Stimulated activated CD4-positive, alpha-beta T cell treated with anti-CD3 and anti-CD28 coated beads, Interleukin-4, amount 100 ng/mL, for 48 hours (primary cell): ENCODE measurements at places on chromosomes 11 and 22.
A peak's percentile ranks its signal among the peaks of the same experiment; 100 is the strongest.

GRCh38 chr11:104094576-104094975 is 58.1 kb downstream of the DDI1 start:
- DNase-seq = no peak

DNA sequence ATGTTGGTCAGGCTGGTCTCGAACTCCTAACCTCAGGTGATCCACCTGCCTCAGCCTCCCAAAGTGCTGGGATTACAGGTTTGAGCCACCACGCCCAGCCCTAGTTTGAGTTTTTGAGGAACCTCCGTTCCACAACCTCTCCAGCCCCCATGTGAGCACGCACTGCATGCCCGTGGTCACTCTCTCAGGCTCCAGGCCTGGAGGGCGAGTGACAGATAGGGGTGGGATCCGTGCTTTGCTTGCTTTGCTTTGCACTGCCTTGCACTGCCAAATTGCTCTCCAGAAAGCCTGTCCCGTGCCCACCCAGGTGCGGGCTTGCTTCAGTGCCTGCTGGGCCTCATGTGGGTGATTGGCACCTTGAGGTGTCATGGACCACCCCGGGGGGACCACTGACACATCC is 29.9 kb downstream of the FGF4 start:
- DNase-seq = no peak

DNA sequence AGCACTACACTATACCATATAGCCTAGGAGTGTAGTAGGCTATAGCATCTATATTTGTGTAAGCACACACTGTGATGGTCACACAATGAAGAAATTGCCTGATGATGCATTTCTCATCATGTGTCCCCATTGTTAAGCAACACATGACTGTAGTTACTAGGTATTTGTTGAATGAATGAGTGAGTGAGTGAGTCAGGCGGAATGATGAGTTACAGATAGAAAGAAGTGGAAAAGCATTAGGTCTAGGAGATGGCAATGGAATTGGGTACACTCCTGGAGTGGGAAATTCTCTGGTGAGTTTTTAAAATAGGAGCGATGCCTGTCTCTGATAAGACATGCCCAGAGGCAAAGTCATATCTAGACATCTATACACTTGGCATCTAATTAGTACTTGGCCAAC is 160.5 kb upstream of the TBCEL start:
- DNase-seq = no peak

- DNase-seq = no peak
Measured at GRCh38 chr22:33726294-33726734, 194.0 kb downstream of the LARGE1 start.

DNA sequence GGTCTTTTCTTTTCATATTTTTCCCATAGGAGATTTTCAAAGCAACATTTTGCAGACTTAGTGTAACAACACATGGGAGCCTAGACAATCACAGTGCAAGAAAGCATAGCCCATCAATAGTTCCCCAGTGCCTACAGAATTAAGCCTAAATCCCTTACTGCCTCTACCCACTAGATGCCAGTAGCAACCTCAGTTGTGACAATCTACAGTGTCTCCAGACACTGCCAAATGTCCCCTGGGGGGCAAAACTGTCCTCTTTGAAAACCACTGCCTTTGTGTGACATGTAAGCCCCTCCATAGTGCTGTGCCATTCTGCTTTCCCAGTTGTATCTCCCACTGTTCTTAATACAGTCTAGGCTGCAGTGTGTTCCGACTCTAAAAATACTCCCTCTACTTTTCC is 1329.0 kb downstream of the LRRC4C start:
- no peak for DNase-seq

GRCh38 chr11:58621586-58622262 is 741 bp upstream of the CNTF start:
- DNase-seq = no peak

DNA sequence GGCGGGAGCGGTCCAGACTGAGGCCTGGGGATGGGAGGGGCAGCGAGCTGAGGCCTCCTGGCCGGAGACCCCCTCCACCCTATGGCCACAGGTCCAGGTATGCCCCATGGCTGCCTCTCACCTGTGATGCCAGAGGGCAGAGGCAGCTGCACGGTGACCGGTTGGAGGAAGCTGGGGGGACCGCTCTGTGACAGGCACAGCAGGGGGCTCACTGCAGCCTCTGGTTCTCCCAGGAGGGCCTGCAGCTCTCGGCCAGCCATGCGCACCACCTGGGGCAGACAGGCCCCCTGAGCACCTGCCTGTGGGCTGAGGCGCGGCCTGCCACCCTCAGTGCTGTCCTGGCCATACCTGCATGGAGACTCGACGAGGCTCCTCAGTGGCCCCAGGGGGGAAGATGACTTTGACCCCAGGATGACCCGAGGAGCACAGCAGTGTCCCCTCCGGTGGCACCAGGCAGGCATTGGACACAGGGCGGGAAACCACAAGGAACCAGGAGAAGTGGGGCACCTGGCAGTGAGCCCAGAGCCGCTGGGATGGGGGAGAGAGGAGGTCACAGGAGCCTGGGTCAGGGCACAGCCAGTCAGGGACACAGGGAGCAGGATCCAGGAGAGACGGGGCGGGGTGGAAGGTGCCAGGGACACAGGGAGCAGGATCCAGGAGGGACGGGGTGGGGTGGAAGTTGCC is 3.2 kb upstream of the SLC25A22 start:
- no peak for DNase-seq

GRCh38 chr11:537622-538430 is 499 bp downstream of the LRRC56 start:
- no peak for DNase-seq

GRCh38 chr11:114269498-114269897 is 26.7 kb upstream of the NNMT start:
- DNase-seq = no peak

GRCh38 chr11:113331441-113331840 is 17.1 kb downstream of the TTC12 start:
- DNase-seq = no peak

GRCh38 chr11:6489306-6489705 is 7.8 kb upstream of the DNHD1 start:
- no peak for DNase-seq

DNA sequence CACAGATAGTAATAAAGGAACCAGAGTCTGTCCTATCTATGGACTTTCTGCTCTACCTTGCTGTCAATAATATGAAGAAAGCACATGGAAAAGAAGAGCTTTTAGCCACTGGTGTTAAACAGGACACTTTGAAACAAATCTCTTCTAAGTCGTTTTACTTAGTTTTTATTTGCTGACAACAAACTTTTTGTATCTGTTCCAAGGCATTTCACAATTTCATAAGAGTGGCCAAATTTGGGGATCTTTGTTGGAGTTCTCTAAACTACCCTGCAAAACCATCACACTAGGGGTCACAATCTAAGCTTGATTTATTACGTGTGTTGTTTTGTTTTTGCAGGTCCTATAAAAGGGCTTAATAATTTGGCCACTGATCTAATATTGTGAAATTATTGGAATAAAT is 54.4 kb downstream of the BBOX1 start:
- DNase-seq = no peak

GRCh38 chr22:18056161-18056666 is 21.6 kb upstream of the PEX26 start:
- no peak for DNase-seq

- no peak for DNase-seq
Measured at GRCh38 chr11:59255281-59255680, 42.6 kb upstream of the MPEG1 start.

GRCh38 chr11:128720522-128720985 is 26.7 kb downstream of the FLI1 start:
- DNase-seq = peak; percentile 29

DNA sequence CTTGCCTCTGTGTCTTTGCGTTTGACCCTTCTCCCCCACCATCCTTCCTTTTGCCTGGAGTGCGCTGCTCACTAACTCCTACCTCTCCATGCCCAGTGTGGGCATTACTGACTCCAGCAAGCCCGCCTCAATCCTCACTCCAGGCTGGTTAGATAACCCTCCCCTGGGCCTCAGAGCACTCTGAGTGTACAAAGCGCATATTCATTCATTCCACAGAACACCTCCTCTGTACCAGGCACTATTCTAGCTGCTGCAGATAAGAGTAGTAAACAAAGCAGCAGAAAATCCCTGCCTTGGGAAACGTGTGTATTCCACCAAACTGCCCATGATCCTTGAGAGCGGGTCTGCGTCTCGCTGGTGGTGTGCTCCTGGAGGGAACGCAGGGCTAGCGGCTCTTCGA is 3.2 kb downstream of the SLC22A8 start:
- DNase-seq = no peak

- no peak for DNase-seq
Measured at GRCh38 chr11:10918698-10919097, 60.8 kb upstream of the ZBED5 start.

DNA sequence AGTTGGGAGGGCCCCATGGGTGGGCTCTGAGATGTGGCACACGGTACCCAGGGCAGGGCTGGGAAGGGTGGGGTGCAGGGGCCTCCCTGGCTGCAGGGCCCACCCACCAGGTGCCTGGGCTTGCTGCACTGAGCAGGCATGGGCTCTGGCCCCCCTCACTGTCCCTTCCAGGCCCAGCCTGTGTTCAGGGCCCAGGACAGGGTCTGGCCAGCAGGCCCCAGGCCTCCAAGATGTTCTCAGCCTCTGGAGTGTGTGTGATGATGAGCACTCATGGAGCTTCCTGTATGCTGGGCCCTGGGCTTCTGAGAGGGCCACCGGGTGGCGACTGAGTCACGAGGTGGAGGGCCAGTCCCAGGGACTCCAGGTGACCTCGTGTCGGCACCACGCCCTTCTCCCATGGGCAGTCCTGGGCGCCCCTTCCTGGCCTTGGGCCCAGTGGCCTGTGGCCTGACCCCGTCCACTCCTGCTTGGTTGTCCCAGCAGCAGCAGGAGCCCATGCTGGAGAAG is 55.9 kb upstream of the CCDC188 start:
- no peak for DNase-seq

- no peak for DNase-seq
Measured at GRCh38 chr11:26700574-26701235, 21.2 kb downstream of the SLC5A12 start.

- DNase-seq = no peak
Measured at GRCh38 chr11:104582431-104582830, 315.8 kb downstream of the CASP12 start.

GRCh38 chr11:1896468-1896867 is 4.8 kb upstream of the PRR33 start:
- no peak for DNase-seq

- DNase-seq = no peak
Measured at GRCh38 chr11:31873124-31873523, 62.0 kb upstream of the PAX6 start.

DNA sequence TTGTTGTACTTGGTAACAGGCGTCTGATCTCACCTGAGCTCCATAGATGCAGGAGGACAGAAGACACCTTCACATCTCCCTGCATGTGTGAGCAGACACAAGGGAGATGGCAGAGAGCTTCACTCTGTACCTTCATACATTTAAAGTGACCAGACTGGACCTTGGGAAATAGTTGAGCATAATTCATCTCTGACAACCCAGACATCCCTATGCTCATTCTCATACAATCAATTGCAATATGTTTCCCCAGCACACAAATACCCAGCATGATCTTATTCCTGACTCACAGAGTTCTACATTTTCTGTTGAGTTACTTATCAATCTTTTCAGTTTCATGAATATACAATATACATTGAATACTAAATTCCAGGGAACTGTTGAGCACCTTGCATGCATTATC is 488.2 kb upstream of the API5 start:
- no peak for DNase-seq

- no peak for DNase-seq
Measured at GRCh38 chr11:78061088-78061920, 2.4 kb upstream of the THRSP start.

GRCh38 chr11:121591405-121592033 is 138.8 kb upstream of the SORL1-AS1 start:
- DNase-seq = peak; percentile 58
